Esophagus muscularis mucosa (tissue), 4 donors: ENCODE measurements at places on chromosomes 7 and 10.

GRCh38 chr7:26684447-26684846, 179.9 kb downstream of the SKAP2 start:
- H3K4me1 ChIP-seq = peaks cover 62% of the 10 kb centered on the region
- H3K27me3 ChIP-seq = no peaks in the 10 kb centered on the region
- H3K36me3 ChIP-seq = no peaks in the 10 kb centered on the region
- no peak overlapping the region for H3K27ac ChIP-seq
- H3K4me3 ChIP-seq = no peak overlapping the region

GRCh38 chr10:119365773-119366599, 158.6 kb downstream of the GRK5 start:
- peaks cover 85% of the 10 kb centered on the region for H3K4me1 ChIP-seq
- no peaks in the 10 kb centered on the region for H3K36me3 ChIP-seq
- H3K27me3 ChIP-seq = no peaks in the 10 kb centered on the region
- H3K27ac ChIP-seq = peak overlapping the region; percentile 32
- DNase-seq = no peak

DNA sequence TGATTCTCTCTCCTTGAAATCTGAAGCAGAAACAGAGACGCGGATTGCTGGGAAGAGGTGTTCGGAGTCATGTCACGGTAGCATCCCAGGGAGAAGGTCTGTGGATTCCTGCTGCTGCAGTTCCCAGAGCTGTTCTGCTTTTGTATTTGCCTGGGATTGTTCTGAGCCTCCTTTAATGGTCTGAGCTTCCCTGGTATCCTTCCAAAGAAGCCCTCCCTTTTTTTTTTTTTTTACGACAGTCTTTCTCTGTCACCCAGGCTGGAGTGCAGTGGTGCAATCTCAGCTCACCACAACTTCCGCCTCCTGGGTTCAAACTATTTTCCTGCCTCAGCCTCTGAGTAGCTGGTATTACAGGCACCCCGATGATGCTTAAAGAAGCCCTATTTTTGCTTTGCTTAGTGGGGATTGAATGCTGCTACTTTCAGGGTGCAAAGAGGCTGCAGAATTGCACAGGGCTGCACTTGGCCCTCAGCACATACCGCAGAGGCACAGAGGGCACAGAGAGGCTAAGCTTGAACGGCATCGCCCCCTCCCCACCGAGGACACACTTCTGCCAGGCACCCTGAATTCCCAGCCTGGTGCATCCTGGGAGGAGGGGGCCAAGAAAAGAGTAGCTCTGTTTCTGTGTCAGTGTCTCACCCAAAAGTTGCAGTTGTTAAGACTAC, 208.6 kb upstream of the GALNT17 start:
- H3K4me3 ChIP-seq = no peak overlapping the region
- DNase-seq = no peak
- no peak overlapping the region for H3K27ac ChIP-seq
- H3K36me3 ChIP-seq = no peaks in the 10 kb centered on the region
- no peaks in the 10 kb centered on the region for H3K4me1 ChIP-seq
- no peaks in the 10 kb centered on the region for H3K27me3 ChIP-seq

GRCh38 chr7:97313900-97314299, 196.4 kb downstream of the SDHAF3 start:
- no peaks in the 10 kb centered on the region for H3K4me1 ChIP-seq
- H3K27me3 ChIP-seq = no peaks in the 10 kb centered on the region
- DNase-seq = no peak
- H3K4me3 ChIP-seq = no peak overlapping the region
- H3K36me3 ChIP-seq = no peaks in the 10 kb centered on the region
- no peak overlapping the region for H3K27ac ChIP-seq
